ENCODE measurements at places on chromosomes 12 and 14. TPM values are rescaled to one million over a fixed set of nuclear protein-coding genes. Genes with fewer than 3 reads are reported as not detected.

KIF21A gene
- 17.8 TPM for total RNA-seq

DNA sequence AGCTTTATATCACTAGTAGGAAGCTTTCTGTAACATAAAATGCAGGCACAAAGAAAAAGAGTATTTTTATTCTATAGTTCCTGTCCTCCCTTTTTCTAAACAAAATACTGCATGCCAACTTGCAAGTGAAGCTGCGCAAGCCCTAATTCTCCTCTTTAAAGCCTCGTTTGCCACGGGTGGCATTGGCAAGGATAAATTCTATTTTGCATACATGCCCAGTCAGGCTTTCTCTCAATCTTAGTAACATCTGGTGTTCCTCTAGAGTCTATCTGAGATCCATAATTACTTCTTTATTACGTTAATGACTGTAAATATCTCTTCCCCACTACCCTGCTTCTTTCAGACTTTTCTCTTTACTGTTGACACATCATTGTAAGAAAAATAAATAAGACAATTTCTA is 97.1 kb upstream of the DAAM1 start:
- DNase-seq, result no peak

NUAK1 gene
- 38.2 TPM for total RNA-seq

TDRD9 gene
- 6.5 TPM for total RNA-seq

MRPL51 gene
- 78.3 TPM for total RNA-seq

CCDC60 gene
- total RNA-seq, result 3.1 TPM

SUOX gene
- total RNA-seq, result 12.0 TPM

PGF gene
- total RNA-seq, result 10.5 TPM

- no peak for DNase-seq
Measured at GRCh38 chr12:105419606-105420005, 89.1 kb downstream of the C12orf75 start.

- DNase-seq, result no peak
Measured at GRCh38 chr12:32448586-32448985, 49.2 kb downstream of the FGD4 start.

DNA sequence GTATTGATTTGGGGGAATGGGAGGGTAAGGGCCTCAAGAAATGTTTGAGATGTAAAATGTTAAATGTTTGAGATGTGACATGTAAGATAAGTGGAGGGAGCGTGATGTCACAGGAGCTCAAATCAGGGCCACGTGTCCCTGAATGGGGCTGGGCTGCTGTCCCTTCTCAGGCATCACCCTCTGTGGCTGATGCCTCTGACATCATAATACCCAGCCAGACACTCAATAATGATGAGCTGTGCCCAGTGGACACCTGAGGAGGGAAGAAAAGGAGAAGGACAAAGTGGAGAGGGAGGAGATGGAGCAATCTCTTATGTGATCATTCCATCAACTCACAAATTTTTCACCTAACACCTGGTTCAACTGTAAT is 120.8 kb downstream of the SAMD4A start:
- no peak for DNase-seq

DNA sequence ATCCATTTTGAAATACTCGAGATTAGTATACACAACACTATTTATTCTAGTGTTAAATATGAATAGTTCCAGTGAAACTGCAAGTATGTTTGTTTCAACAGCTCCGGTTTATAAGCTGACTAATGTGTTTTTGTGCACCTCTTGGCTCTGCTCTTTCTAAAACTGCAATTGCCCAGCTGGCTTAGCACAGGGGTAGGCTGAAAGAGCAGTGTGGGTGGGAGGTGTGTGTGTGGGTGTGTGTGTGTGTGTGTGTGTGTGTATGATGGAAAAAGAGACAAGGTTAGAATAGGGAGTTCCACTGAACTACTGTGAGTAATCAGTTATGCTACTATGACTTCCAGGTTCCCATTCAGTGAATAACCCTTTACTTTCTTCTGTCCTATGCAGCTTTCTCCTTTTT is 37.8 kb upstream of the DDHD1 start:
- no peak for DNase-seq

VWF gene
- 1.5 TPM for total RNA-seq

DNA sequence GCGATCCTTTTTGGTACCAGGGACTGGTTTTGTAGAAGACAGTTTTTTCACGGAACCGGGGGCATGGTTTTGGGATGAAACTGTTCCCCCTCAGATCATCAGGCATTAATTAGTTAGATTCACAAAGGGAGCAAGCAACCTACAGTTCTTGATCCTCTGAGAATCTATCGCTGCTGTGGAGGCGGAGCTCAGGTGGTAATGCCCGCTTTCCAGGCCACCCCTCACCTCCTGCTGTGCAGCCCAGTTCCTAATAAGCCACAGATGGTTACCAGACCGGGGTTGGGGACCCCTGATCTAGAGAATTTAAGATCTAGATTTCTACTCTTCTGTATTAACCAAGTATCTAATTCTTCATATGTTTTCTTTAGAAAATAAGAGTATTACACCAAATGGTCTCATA is 4.8 kb downstream of the ARHGAP5 start:
- no peak for DNase-seq

DNA sequence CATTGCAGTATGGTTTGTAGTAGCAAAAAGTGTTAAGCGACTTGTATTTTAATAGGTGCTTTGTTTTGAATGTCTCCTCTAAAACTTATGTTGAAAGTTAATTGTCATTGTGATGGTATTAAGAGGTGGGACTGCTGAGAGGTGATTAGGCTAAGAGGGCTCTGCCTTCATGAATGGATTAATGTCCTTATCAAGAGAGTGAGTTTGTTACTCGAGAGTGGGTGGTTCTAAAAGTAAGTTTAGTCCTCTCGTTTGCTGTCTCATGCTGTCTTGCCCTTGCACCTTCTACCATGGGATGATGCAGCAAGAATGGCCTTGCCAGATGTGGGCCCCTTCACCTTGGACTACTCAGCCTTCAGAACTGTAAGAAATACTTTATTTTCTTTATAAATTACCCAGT is 17.4 kb downstream of the ZDHHC17 start:
- DNase-seq, result no peak

FBXO33 gene
- 17.7 TPM for total RNA-seq

GRCh38 chr12:123395236-123395635 is 11.3 kb downstream of the KMT5A start:
- DNase-seq, result no peak

DNA sequence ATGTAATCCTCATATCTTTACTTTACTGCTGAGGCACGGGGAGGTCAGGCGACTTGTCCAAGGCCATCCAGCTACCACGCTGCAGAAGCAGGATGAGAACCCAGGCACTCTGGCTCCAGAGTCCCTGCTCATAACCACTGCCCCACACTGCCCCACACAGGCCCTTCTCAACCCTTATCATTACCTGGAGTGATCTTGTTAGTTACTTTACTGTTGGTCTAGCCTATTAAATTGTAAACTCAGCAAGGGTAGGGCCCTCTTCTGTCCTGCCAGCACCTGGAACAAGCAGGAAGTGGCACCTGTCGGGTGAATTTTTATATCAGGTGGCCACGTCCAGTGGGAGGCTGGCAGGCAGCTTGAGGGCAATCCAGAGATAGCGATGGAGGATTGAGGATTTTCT is 12.2 kb downstream of the FAIM2 start:
- no peak for DNase-seq

DNA sequence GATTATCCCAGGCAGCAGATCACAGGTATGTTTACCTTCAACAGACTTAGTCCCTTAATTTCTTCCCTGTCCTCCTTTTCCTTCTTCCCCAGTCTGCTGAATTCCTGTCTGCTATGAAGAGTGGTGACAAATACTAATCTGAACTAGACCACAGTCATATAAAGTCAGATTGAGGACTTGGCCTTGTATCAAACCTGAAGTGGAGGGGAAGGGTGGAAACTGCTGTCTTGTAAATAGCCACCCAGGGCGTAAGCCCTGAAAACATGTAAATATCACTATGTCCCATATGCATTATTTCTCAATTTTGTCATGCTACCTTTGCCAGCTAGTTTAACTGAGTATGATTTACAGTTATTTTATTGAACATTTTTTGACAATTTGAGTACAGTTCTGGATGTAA is 368.0 kb downstream of the CCDC91 start:
- no peak for DNase-seq

DNA sequence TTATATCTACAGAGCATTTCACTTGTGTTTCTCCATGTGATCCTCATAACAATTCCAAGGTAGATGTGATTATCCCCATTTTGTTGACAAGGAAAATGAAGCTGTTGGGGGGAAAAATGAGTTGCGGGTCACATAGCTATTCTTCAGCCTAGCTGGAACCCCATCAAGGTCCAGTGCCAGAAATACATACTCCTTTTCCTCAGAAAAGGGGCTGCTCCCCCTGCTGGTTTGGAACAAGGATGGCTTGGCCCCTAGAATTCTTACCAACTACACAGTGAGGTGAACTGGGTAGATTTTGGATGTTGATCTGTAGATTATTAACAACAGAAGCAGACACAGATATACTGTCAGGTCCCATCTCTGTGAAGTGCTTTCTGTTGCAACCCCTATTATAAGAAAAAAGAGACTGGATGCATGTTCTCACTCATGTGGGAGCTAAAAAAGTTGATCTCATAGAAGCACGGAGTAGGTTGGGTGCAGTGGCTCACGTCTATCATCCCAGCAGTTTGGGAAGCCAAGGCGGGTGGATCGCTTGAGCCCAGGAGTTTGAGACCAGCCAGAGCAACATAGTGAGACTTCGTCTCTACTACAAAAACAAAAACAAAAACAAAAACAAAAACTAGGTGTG is 8.9 kb downstream of the IKZF4 start:
- no peak for DNase-seq

DNA sequence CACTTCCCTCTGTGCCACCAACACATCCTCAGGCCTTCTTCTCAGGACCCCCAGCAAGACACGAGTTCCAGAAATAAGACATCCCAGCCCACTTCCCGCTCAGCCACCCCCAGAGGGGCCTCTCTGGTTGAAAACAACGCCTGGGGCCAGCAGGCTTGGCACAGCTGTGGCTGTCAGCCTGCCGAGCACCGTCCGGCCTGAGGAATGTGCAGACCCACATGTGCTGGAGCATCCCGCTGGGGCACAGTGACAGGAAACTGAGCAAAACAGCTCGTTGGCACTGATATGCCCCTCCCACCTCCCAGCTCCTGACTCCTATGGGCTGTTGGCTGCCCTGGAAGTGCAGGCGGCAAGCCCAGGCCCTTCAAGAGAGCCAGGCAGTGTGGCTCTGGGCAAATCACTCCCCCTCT is 1.4 kb downstream of the SYNE3 start:
- no peak for DNase-seq

DNA sequence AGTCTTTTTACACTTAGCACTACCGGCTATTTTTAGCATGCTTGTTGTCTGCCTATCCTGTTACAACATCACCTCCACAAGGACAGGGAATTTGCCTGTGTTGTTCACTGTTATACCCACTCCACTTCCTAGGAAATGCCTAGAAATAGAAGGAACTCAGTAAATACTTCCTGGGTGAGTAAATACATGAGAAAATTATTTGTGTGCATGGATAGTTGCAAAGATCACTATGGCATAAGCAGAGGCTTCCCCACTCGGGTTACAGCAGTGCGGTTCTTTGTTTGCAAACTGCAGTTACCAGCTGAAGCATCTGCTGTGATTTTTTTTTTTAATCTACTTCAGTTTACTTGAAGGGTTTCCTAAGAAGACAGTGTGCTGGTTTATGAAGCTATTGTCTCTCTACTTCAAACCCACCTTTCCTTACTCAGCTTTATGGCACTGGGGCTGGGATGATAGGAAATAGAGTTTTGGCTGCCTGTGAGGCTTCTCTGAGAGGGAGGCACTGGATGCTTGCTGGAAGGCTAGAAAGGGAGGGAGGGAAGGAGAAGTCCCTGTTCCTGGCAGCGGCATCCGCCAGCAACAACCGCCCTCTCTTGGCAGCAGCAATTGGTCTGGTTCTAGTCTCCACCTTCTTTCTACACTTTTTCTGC is 29.0 kb downstream of the PDE6H start:
- no peak for DNase-seq

ACVRL1 gene
- 4.7 TPM for total RNA-seq

- DNase-seq, result no peak
Measured at GRCh38 chr12:3014641-3015040, 55.4 kb downstream of the TEAD4 start.

- no peak for DNase-seq
Measured at GRCh38 chr14:93005838-93006237, 82.9 kb downstream of the CHGA start.

FITM1 gene
- not detected for total RNA-seq

TIMM9 gene
- total RNA-seq, result 113 TPM

Data from kidney epithelial cell (primary cell).